DMS53 (cell line): ENCODE measurements at places on chromosomes 7 and 10.

GRCh38 chr10:48587819-48588218 is 17.1 kb downstream of the ARHGAP22 start:
- no peak for DNase-seq

DNA sequence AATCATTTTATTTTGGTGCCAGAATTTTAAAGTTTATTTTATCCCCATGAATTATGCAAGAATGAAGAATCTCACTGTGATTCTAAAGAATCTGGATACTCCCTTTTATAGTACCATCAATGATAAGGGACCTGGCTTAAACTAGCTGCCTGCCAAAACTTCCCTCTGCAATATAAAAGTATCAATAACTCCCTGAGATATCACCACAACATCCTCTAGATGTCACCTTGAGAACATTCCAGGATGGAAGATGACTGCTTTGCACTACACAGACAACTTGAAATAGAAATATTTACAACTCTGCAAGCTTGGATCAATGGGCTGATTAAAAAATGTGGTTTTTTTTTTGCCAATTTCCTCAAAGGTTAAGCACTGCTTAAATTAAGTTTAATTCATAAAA is 142.1 kb downstream of the SLC25A13 start:
- DNase-seq, result no peak

- peak; percentile 78 for DNase-seq
Measured at GRCh38 chr10:122234416-122234815, 36.7 kb upstream of the BTBD16 start.

DNA sequence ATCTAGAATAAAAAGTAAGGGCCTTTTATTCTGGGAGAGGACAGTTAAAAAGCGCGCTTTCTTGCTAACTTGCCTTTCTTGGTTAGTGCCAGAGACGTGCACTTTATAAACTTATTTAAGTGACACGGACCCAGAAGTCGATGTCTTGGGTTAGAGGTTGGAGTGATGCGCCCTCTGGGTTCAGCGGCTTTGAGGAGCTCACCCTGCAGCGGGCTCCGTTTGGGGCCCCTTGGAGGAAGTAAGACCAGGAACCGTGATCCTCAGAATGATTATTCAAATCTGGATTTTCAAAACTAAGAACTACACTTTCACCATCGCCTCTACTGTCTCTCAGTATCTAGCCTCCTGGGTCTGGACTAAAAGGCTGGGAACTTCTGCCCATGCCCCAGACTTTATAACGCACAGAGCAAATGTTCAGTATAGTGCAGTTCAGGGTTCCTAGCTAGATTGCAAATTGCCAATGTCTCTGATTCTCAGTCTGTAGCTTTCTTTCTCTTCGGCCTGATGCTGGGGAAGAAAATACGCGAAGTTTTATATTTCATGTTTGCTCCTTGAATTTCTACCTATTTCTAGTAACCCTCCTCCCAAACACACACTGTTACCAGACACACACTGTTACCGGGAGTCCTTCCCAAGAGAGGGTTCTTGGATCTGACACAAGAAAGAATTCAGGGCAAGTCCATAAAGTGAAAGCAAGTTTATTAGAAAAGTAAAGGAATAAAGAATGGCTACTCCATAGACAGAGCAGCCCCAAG is 18.6 kb upstream of the SMO start:
- DNase-seq, result no peak

DNA sequence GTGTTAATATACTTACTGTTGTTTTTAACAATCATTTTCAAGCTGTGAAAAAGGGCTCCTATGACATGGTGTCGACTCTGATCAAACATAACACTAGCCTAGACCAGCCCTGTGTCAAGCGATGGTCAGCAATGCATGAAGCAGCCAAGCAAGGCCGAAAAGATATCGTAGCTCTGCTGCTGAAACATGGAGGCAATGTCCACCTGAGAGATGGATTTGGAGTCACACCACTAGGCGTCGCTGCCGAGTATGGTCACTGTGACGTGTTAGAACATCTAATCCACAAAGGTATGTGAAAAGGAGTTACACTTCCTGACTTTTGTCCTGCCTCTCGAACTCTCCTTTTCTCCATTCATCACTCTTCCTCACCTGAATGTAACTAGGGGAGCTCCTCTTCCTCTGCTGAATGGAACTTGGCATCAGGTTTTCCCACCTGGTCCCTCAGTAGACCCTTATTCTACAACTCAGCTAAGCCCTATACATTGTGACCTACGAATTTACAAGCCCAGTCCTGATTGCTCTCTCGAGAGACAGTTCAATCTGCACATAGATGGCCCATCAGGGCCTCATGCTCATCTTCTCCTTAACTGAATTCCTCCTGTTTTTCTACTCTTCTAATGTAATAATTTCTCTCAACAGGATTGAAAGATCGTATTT is 23.0 kb downstream of the ASB15 start:
- peak; percentile 73 for DNase-seq

GRCh38 chr10:132446661-132447445 is 49.9 kb downstream of the PWWP2B start:
- DNase-seq, result peak; percentile 95

GRCh38 chr10:31678575-31679516 is 249.8 kb downstream of the ARHGAP12 start:
- DNase-seq, result no peak

DNA sequence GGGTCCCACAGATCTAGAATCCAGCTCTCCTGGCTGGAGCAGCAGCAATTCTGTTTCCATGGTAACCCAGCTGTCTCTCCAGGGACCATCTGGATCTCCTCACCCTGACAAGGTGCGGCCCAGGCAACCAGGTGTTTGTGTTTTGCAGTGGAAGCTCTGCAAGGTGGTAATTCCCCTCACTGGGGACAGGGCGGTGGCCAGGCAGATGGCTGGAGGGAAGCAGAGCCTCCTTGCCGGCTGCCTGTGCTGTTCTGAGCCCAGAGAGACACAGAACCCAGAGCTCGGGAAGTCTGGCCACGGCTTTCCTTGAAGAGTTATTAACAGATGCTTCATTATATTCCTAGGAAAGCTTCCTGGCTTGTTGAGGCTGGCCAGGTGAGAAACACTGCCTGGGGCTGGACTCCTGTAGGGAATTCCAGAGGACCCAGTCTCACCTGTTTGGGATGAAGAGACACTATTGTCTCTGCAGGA is 118.2 kb upstream of the PPIF start:
- DNase-seq, result peak; percentile 84

DNA sequence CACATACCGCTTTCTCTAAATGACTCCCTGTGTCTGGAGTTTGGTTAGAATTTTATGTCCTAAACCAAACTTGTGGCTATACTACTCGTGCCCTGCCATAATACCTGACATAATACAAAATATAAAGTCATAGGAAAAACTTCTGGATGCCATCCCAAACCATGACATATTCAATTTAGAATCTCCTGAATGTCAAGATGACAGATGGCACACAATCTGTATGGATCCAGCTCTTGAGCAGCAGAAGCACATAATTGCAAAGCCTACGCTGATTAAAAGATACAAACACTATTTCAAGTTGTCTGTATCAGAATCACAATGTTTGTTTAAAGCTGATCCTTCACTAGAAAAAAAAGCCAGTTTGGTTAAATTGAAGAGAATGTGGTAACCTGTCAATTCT is 22.4 kb upstream of the CDC14C start:
- DNase-seq, result no peak

GRCh38 chr7:31835471-31835870 is 148.5 kb downstream of the PPP1R17 start:
- DNase-seq, result no peak

DNA sequence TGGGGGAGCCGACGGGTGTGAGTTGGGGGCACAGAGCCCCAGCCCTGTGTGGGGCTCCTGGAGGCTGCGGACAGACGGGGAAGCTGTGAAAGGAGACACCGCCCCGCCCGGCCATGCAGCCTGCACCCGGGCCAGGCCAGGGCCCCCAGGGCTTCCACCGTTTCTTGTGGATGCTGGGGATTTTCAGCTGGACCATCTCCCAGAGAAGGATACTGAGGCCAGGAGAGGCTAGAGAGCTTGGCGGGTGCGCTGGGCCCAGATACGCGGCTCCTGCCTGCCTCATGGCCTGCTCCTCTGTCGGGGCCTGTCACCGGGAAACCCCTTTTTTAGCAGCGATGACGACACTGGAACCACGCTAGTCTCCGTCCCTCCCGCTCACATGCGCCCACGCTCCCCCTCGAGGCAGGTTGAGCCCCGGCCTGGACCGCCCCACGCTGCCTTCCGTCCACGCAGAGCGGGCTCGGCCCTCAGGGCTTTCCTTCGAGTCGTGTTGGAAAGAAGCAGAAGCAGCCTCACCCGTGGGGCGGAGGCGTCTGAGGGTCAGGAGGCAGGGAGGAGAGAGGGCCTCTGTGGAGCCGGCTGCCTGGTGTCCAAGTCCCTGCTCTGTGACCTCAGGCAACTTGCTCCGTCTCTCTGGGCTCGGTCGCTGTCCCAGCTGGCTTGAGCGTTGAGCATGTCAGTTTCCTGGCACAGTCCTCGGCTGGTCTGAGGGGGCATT is 11.7 kb downstream of the TMEM184A start:
- DNase-seq, result no peak

- DNase-seq, result no peak
Measured at GRCh38 chr10:45044290-45044689, 43.6 kb downstream of the ZNF22 start.

GRCh38 chr10:133384071-133384470 is 5.0 kb downstream of the PAOX start:
- no peak for DNase-seq

DNA sequence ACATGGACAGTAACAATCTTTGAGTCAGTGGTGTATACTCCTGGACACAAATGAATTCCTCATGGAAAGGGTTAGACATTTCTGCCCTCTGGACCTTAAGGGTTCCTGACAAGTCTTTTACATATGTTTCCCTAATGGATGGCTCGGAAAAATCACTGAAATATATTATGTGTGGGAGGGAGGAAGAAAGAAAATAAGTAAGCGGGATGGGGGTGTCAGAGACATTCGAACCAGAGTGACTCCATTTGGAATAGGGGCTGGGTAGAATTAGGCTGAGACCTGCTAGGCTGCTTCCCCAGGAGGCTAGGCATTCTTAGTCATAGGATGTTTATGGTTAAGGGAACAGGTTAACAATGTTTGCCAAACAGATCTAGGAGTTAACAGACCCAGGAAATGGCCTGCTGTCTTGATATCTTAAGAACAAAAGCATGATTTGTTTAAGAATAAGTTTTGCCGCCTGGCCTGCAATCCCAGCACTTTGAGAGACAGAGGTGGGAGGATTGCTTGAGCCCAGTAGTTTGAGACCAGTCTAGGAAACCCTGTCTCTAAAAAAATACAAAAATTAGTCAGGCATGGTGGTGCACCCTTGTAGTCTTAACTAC is 1241.7 kb downstream of the TYW1 start:
- DNase-seq, result no peak

- peak; percentile 85 for DNase-seq
Measured at GRCh38 chr7:108406222-108406890, 49.9 kb downstream of the NRCAM start.

- no peak for DNase-seq
Measured at GRCh38 chr7:155312633-155313032, 15.0 kb downstream of the INSIG1 start.

- no peak for DNase-seq
Measured at GRCh38 chr10:132362151-132362611, 30.2 kb downstream of the LRRC27 start.

- DNase-seq, result no peak
Measured at GRCh38 chr10:31625566-31625965, 303.1 kb downstream of the ARHGAP12 start.

DNA sequence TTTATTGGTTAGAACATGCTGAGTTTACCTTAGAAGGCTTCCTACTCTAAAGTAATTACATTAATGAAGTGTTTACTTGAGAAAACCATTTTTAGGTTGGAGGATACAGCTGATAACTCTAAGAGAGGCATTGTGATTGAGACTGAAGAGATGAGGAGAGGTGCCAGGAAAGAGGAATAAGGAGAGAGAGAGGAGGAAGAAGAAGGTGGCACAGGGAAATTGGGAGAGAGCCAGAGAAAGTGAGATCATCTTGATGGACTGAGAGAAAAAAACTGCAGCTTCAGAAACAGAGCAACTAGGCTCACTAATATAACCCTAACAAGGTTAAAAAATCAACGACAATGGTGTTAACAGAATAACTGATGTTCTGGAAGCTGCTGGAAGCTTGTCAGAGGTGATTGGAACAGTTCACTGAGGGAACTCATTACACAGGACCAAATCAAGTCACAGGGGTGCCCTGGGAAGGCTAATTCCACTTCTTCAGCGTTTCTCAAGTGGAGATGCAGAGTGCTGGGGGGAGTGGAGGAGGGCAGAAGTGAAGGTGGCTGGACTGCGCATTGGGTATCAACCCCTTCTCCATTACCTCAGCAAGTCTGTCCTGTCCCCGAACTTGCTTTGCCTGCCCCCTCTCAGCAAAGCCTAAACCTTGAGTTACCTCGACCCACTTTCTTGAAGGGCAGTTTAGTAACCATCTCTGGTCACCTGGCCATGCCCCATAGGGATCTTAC is 6.9 kb upstream of the SORBS1 start:
- DNase-seq, result peak; percentile 30

- no peak for DNase-seq
Measured at GRCh38 chr7:87596696-87597095, 4.0 kb downstream of the ABCB1 start.

DNA sequence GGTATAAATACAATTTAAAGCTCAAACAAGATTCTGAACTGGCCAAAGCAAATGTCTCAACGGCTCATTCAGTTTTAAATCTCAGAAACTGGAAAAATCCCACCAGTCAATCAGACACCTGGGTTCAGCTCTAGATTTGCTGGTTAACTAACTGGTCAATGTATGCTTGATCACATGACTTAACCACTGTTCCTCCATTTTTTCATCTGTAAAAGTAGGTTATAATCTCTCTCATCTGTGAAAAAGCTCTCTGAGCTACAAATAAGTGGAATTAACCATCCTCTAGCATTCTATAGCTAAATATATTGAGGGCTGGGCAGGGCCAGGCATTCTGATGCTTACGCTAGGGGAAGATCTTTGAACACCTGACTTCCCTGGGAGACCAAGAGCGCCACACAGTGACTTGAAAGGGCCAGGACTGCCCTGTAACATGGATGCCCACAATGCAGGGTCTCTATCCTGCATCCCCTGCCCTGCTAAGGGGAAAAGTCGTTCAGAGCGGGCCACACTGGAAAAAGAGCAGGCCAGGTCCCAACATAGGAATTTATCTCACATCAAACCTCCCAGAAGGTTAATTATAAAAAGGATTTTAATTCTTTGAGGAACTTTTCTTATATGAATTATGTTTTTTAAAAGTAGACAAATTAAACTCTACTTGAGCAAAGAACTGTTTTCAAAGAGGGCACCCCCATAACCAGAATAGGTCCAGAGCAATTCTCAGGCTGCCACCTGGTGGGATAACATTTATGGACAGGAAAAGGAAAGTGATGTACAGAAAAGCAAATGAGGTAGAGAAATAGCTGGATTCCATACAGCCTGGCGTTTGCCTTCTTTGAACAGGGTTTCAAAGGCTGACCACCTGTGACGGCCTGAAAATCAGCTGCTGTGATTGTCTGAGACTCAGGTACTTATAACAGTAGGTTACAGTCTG is 1.8 kb downstream of the RP9 start:
- DNase-seq, result peak; percentile 74

DNA sequence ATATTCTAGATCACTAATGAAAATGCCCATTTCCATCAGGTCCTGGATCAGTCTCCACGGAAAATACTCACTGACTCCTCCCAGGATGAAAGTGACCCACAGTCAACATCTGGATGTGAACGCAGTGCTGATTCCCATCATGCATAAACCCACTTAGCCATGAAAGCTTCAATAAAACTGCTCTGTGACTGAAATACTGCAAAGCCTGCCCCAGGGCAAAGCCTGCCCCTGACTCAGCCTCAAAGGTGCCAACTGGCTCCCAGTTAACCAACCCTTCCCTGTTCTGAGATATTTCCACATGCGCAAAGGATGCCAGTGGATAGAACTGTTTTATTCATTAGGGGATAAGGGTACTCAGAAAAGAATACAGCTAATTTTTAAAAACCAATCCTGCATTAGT is 24.0 kb downstream of the OSBPL3 start:
- no peak for DNase-seq
